ENCODE measurements at places on chromosomes 16 and 17.

DNA sequence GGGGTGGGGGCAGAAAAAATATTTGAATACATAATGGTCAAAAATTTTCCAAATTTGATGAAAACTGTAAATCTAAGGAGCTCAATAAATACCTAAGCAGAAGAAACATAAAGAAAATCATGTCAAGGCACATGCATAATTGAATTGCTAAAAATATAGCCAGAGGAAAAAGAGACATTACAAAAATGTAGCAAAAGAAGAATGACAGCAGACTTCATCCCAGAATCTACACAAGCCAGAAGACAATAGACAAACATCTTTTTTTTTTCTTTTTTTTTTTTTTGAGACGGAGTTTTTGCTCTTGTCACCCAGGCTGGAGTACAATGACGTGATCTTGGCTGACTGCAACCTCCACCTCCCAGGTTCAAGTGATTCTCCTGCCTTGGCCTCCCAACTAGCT, 62.0 kb upstream of the ATP2A3 start:
- DNase-seq, result no peak

GRCh38 chr17:63295839-63296590, 150.1 kb downstream of the CYB561 start:
- no peak for DNase-seq

- peak; percentile 64 for DNase-seq
Observed at GRCh38 chr17:75181608-75182318, 996 bp downstream of the SUMO2 start.

DNA sequence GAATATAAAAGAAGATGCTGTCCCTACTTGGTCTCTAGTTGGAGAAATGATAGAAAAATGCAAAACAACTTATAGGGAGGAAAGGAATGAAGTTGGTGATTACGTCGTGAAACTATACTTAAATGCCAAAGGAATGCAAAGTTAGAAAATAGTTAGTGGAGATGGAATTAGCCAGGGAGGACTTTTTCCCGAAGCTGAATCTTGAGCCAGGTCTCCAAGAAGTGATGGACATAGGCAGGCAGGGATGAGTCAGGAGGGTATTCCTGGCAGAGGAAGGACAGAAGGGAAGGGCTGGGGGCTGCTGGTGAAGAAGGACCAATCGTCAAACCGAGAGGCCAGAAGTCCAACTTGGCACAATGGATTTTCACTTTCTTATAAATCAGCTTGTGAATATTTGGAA, 1.8 kb downstream of the SNTB2 start:
- no peak for DNase-seq

- no peak for DNase-seq
Observed at GRCh38 chr17:17728550-17729251, 47.4 kb downstream of the RAI1 start.

- DNase-seq, result peak; percentile 60
Observed at GRCh38 chr17:45430738-45431530, 1.7 kb downstream of the ARHGAP27 start.

DNA sequence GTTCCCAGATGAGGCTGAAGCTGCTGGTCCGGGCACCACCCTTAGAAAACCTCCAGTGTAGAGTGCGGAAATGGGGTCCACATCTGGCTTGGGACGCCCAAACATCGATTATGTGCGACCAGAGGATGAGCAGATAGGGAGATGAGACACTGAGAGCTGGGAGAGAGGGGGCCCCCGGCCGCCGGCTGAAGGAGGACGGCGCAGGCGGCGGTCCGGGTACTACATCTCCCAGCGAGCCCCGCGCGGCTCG, 182 bp upstream of the SPECC1 start:
- no peak for DNase-seq

DNA sequence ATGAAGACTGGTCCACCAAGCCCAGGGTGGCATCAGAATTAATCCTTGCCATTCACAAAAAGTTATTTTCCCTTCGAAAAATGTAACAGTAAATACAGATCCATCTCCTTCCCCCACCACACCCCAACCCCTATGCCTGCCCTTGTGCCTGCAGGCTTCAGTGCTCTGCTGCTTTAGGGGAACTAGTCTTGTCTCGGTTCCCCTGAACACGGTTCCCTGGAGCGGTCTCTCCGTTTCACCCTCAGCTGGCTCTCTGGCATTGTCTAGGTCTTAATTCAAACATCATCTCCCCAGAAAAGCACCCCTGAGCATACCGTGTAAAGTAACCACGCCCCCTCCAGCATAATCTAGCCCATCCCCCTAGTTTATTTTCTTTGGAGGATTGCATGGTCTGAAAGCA, 25.8 kb downstream of the EMP2 start:
- DNase-seq, result no peak

DNA sequence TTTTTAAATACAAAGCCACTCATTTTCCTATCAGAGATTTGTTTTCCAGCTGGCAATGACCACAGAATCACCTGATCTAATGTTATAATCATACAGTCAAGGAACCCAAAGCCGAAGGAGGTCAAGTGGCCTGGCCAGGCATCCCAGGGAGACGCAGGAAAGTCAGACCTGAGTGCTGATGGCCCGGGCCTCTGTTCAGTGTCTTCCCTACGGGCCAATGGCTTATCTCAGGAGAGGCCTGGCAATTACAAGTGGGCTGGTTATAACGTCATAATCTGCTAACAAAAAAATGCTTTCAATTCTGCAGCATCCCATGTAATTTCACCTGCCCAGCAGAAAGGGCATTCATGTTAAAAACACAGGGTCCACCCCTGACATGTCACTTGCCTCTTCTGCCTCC, 43.5 kb downstream of the ARHGAP17 start:
- DNase-seq, result no peak

All from activated T-cell treated with anti-CD3 and anti-CD28 coated beads, Interleukin-2, amount 50 U/mL, for 24 hours (primary cell).